AG04450 (cell line): ENCODE measurements at places on chromosomes 13 and 19.

DNA sequence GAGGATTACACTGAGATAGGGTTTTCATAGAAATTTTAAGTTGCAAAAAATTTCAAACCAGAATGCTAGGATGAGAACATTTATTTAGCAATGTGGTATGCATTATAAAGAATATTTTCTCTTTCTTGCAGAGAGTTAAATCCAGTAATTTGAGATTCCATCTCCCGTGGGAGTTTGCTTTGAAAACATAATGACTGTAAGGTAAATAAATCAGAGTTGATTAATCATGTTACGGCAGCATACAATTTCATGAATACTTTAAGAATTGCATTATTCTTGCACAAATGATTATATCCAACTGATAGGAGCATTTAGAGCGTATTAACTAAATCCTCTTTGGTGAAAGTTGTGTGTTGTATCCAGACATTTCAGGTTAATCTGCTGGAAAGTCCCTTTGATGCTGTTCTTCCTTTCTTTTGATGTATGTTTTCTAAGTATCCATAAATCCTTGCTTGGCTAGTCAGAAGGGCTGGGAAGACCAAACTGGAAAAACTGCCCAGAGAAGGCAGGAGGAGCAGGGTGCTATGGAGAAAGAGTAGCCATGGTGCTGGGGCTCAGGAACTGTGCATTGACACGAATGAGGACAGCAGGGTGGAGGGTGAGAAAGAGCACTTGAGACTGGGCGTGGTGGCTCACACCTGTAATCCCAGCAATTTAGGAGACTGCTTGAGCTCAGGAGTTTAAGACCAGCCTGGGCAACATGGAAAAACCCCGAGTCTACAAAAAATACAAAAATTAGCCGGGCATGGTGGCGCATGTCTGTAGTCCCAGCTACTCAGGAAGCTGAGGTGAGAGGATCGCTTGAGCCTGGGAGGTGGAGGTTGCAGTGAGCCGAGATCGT is 4.8 kb upstream of the GJA3 start:
- DNase-seq, result peak; percentile 36

DNA sequence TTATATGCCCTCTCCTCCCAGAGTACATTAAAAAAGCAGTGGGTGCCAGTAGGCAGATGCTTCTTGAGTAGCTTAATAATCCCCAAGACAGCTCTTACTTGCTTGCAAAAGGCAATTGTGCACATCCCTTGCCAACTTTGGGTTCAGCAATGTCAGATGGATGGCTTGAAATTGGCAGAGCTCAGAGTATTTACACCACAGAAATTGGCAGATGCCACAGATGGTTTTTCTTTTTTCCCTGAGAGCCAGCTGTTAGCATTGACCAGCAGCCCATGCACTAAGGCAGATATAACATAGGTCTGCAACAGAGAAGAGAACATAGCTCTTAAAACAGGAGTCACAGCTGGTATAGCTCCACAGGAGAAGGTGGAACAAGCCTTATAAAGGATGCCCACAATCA is 18.4 kb upstream of the RNASEH2B start:
- DNase-seq, result no peak

- peak; percentile 99 for DNase-seq
Measured at GRCh38 chr13:94601446-94602431, at the start of gene GPR180. TSS of gene GPR180 (plus strand) at chr13:94601857. CDS start at chr13:94601928, 71 bp downstream.

DNA sequence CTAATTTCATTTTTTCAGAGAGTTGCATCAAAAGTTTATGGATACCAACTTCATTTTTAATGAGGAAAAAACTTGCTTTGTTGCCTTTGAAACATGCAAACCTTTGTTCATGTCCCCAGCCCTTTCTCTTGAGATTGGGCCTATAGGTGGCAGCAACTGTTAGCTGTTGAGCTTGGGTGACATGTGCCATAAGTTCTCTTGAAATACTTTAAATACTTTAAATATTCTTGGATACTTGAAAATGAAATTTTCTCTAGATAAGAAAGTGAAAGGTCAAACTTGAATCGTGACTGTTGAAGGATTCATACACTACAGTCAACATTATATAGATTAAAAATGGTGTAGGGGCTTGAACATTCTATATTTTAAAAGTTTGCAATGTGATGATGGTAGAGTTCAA is 294.9 kb downstream of the NDFIP2 start:
- peak; percentile 47 for DNase-seq

DNA sequence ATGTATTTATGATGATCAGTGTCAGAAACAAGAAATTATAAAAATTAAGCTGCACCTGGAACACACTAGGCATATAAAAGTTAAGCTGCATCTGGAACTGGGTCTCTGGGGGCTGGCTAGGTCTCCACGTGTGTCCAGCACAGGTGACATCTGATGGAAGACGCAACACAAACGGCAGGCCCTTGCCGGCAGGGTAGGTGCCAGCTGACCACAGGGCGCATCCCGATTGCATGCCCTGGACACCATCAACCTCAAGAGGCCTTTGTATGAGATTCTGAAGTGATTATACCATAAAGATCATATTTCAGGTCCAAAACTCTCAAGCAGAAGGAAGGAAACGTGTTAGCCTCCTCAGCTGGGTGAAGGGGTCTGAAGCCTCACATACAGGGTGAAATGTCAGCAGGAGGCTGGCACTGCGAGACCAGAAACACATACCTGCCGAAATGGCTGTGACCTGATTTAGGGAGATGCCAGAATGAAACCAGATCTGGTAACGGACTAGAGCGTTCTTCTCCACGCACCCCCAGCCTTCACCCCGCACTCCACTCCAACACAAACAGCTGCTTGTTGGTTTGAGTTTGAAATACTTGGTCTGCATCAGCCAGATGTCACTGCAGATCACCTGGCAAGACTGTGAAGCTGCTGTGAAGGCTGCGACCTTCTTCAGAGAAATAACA is 37.3 kb downstream of the COL4A1 start:
- DNase-seq, result no peak

GRCh38 chr13:111065698-111066097 is 49.4 kb upstream of the ARHGEF7 start:
- DNase-seq, result no peak

DNA sequence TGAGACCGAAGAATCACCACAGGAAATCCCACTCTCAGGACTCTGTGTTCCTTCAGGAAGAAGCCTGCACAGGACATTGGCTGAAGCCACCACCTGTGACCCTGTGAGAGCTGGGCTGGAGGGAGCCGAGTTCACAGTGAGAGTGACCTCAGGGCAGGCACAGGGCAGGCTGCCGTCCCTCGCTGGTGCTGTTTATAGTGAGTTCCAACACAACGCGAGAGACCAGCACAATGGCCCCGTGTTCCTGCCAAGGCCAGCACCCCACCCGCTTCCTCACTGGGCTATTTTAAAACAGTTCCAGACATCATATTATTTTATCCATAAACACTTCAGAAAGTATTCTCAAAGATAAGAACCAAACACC is 18.4 kb upstream of the GAS6 start:
- DNase-seq, result no peak

GRCh38 chr13:111970494-111971141 is 96.3 kb upstream of the SOX1 start:
- no peak for DNase-seq

DNA sequence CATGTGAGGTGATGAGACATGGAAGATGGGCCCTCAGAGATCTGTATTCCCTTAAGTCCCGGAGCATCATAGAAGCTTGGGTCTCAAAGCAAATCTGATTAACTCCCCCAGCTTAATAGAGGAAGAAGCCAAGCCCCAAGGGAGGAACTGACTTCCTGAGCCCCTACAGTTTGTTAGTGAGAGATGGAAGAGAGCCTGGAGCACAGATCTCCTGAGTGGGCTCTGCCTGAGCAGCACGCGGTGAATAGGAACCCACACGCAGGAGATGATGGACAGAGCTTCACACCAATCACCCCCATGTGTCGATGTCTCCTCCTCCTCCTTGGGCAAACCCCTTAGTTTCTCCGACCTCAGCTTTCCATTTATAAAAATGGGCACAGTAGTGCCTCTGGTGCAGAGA is 50.1 kb upstream of the ATP12A start:
- no peak for DNase-seq

DNA sequence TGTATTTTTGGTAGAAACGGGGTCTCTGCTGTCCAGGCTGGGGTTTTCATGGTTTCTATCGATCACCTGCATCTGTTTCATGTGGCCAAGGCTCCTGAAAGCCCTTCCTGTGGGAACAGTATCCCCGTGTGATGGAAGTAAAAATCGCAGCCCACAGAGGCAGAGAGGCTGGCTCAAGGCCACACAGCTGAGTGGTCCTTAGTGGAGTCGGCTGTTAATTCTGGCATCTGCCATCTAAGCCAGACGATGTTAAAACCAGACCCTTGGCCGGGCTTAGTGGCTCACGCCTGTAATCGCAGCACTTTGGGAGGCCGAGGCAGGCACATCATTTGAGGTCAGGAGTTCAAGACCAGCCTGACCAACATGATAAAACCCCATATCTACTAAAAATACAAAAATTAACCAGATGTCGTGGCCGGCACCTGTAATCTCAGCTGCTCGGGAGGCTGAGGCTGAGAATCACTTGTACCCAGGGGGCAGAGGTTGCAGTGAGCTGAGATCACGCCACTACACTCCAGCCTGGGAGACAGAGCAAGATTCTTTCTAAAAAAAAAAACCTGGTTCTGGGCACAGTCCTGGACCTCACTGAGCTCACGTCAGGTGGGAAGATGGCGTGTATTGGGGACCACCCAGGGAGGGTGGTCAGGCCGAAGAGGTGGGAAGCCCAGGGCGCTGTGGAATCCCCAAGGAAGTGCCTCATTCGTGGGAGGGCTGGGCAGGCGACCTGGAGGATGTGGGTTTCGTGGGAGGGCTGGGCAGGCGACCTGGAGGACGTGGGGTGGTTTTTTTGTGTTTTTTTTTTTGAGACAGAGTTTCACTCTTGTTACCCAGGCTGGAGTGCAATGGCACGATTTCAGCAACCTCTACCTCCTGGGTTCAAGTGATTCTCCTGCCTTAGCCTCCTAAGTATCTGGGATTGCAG is 18.5 kb upstream of the MISP start:
- no peak for DNase-seq

DNA sequence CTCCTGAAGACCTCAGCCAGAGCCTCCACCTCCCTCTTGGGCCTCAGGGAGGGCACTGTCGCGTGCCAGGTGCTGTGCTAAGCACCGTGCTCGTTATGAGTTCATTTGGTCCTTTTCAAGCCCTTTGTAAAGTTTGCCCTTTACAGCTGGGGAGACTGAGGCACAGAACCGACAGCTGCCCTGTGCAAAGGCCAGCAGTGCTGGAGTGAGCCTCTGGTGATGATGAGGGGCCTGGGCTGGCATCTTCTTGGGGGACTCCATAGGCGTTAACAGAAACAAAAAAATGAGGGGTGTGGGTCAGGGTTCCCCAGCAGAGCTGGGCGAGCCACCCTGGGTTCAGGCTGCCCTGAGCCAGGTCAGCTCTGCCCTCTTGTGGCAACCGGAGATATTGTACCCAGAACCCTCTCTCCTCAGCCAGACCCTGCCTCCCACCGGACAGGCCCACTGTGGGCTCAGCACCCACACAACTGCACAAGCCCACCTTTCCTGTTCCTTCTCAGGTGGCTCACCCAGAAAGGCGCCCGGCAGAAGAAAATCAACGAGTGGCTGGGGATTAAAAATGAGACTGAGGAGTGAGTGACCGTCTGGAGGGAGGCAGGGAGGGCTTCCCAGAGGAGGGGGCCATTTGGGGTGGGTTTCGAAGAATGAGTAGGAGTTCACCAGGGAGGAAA is 5.5 kb upstream of the IFI30 start:
- DNase-seq, result no peak

- DNase-seq, result no peak
Measured at GRCh38 chr19:39828654-39829032, 5.3 kb downstream of the DYRK1B start.

- no peak for DNase-seq
Measured at GRCh38 chr19:33569821-33570220, 48.2 kb upstream of the PEPD start.

DNA sequence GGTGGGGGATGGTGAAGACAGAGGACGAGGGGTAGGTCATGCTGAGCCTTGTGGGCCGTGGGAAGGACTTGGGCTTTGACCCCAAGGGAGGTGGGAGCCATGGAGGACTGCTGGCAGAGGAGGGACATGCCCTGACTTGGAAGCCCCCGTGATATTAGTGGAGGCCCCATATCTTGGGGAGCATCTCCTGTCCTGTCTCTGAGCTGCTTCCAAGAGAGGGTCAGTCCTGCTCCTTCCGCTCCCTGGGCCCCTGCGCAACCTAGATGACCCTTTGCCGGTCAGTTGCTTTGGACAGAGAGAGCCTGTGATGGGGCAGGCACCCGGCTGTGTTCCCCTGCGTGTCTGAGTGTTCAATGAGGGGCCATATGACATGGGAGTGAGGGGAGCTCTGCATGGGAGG is 5.2 kb downstream of the TLE6 start:
- DNase-seq, result no peak

DNA sequence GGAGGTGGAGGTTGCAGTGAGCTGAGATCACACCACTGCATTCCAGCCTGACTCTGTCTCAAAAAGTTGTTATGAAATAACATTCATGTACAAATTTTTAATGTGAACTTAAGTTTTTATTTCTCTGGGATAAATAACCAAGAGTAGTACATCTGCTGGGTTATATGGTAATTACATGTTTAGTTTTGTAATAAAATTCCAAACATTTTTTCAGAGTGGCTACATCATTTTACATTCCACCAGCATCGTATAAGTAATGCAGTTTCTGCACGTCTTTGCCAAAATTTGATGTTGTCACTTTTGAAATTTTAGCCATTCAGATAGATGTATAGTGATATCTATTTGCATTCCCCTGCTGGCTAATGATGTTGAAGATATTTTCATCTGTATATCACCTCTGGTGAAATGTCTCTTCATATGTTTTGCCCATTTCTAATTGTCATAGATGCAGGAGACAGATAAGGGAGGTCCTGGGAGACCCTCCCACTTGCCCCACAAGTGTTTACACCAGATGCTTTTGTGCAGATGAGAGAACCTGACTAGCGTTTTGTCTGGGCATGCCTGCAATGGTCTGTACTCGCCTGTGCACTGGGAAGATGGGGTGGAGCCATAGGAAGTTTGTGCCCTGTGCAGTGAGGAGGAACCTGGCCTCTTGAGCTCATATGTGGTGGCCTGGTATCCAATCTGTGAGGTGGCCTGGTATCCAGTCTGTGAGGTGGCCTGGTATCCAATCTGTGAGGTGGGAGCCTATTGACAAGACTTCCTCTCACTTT is 12.7 kb upstream of the KBTBD6 start:
- DNase-seq, result peak; percentile 33

DNA sequence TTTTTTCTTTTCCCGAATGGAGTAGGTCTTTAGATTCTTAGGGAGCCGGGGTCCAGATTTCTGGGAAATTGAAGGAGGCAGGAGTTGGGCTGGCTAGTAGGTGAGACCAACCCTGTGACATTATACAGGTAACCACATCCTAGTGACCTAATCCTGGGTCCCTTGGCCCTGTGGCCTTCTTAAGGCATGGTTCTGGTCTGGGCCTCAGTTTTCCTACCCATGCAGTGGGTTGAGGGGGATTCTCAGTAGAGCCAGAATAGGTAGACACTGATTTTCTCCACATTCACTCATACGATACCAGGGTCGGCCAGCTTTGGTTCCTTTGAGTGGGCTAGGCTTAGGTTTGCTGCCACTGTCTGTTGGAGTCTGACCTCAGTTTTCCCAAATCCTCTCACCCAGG is 7.2 kb downstream of the PPFIA3 start:
- DNase-seq, result no peak

GRCh38 chr13:106494506-106494905 is 41.0 kb downstream of the EFNB2 start:
- no peak for DNase-seq

- no peak for DNase-seq
Measured at GRCh38 chr13:106098778-106099177, 436.7 kb downstream of the EFNB2 start.

- no peak for DNase-seq
Measured at GRCh38 chr19:18418483-18419194, 559 bp upstream of the SSBP4 start.

GRCh38 chr19:48629599-48630295 is 7.4 kb downstream of the DBP start:
- no peak for DNase-seq

GRCh38 chr13:105634059-105634458 is 901.4 kb downstream of the EFNB2 start:
- no peak for DNase-seq
